ENCODE measurements at places on chromosomes 2 and 18.

DNA sequence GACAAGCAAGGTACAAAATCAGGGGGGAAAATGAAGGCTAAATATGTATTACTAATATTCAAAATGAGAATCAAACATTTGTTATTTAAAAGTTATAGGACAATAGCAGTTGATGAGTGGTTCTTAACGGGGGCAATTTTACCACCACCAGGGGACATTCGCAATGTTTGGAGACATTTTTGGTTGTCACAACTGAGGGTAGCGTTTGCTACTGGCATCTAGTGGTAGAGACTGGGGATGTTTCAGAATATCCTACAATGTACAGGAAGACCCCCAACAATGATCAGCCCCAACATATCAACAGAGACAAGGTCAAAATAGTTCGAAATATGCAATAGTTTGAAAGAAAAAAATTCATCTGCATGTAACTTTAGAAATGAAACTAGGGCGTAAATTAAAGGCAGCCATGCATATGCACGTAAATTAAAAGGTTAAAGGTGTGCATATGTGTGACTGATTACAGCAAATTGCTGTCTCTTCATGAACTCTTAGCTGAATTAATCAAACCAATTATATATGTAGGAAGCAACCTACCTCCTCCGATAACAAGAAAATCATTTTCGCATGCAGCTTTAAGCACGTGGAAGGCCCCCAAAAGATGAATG, 61.2 kb upstream of the CUL3 start:
- DNase-seq, result peak; percentile 30

- peak; percentile 36 for DNase-seq
These were observed 92.7 kb downstream of the ZNF516 start for GRCh38 chr18:76402026-76402990.

- DNase-seq, result no peak
These were observed 3.1 kb downstream of the WIPF1 start for GRCh38 chr2:174594456-174594855.

- no peak for DNase-seq
These were observed 36.0 kb upstream of the STAT1 start for GRCh38 chr2:191049728-191050639.

DNA sequence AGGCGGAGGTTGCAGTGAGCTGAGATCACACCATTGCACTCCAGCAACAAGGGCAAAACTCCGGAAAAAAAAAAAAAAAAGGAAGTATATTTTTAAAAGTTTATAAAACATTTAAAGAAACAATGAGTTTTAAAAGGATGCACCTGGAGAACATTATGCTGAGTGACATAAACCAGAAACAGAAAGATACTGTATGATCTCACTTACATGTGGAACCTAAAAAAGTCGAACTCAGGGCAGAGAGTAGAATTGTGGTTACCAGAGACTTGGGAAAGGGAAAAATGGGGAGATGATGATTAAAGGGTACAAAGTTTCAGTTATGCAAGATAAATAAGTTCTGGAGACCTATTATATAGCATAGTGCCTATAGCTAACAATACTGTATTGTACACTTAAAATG, 52.8 kb upstream of the RTN4 start:
- no peak for DNase-seq

Data from inflammatory macrophage (primary cell).